ENCODE measurements at places on chromosomes 6 and 20.

DNA sequence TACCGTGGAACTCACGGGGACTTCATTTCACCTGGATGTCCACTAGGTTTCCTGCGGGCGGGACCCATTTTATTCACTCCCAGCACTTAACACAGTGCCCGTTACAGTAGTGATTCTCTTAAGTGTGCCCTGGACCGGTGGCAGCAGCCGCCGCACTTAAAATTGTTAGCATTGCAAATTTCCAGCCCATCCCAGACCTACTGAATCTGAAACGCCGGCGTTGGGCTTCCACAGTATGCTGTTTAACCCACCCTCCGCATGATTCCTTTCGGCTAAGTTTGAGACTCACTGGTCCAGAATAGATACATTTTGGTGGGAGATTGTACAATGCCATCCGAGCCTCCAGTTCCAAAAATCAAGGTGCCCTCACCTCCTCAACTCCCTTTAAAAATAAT lies 967 bp downstream of the SMPDL3A start:
- no peak for DNase-seq

DNA sequence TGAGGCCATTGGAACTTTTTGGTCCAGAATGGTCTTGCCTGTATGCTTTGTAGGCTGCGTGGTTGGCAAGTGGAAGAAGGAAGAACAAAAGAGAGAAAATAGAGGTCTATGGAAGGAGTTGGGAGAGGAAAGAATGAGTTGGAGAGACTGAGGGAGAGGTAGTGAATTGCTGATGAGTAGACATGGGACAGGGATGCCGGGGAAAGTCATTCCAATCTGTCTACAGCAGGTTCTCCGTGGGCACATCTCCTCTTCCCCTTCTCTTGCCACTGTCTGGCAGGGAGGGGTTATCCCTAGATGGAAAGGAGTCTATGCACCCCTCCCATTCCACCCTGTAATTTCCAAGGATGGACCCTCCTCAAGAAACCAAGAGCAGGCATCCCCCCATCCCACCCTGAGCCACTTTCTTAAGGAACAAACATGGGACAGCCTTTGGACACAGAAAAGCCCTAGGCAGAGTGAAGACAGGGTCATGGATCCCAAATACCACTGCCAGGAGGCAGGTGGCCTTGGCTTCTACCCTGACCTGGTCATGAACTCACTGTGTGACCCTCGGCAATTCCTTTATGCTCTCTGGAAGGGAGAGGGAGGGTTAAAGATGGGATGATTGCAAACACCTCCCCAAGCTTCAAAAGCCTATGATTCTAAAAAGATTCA lies 196.9 kb downstream of the LRFN2 start:
- no peak for DNase-seq

- DNase-seq = no peak
Measured at GRCh38 chr20:15564981-15565380, 1008.3 kb downstream of the KIF16B start.

GRCh38 chr6:36663504-36664446 lies 14.7 kb upstream of the CDKN1A start:
- no peak for DNase-seq

- no peak for DNase-seq
Measured at GRCh38 chr6:156437121-156437879, 339.9 kb upstream of the ARID1B start.

GRCh38 chr20:6134592-6134991 lies 11.8 kb upstream of the FERMT1 start:
- no peak for DNase-seq

GRCh38 chr6:26043384-26044139 lies 43.7 kb upstream of the HFE start:
- no peak for DNase-seq

GRCh38 chr20:48478370-48478769 lies 349.4 kb downstream of the PREX1 start:
- DNase-seq = no peak

DNA sequence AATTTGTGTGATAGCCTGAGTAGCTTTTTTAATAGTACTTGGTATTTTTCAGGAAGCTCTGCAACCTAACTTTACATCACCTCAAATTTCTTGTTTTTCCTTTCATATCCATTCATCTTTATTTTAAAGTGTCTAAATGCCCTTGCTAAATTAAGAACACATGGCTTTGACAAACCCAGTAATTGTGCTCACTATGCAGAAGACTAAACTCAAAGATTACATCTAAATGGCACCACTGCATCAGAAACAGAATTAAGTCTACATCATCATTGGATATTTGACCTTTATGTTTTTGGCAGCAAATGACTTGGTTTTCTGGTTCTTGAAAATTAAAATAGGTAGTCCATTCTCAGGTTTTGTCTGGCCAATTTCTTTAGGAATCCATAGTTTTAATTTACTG lies 69.6 kb upstream of the HDGFL1 start:
- DNase-seq = no peak

- no peak for DNase-seq
Measured at GRCh38 chr6:137530404-137530803, 36.2 kb upstream of the OLIG3 start.

DNA sequence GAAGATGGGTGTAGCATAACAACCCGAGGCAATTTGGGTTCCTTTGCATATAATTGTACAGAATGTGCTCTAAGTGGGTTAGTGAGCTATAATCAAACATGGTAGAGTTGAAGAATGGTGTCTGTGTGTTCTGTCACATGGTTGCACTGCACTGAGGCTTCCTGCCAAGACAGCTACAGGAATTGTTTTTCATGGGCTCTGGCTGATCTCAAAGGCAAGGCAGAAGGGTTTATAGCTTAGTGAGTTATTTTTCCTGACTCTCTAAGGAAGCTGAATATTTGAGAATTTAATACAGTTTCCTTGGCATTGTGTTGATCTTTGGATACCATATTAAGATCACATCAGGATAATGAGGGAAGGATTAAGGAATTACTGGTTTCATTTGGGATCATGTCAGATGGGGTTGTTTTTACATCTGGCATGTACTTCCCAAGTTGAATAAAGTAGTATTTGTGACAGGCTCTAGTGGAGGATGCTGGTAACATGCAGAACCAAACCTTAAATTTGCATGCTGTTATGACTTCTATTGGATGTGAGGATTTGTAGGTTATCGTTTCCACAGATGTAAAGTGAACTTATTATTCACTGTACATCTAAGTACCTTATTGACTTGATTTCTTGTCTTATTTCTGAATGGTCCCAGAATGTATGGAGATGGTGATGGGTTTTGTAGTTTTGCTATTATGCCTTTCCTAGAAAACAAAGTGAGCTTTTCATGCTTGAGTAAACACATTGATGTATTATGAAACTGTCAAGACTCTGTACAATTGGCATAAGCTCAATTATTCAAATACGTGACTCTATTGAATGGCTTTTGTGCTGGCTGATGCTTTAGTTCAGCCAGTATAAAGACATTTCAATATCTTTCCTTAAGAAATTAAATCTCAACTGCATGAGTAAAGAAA lies 43.3 kb downstream of the LRRC1 start:
- no peak for DNase-seq

- no peak for DNase-seq
Measured at GRCh38 chr6:75142721-75143120, 63.1 kb downstream of the COL12A1 start.

GRCh38 chr20:24585796-24586522 lies 116.5 kb downstream of the SYNDIG1 start:
- no peak for DNase-seq

DNA sequence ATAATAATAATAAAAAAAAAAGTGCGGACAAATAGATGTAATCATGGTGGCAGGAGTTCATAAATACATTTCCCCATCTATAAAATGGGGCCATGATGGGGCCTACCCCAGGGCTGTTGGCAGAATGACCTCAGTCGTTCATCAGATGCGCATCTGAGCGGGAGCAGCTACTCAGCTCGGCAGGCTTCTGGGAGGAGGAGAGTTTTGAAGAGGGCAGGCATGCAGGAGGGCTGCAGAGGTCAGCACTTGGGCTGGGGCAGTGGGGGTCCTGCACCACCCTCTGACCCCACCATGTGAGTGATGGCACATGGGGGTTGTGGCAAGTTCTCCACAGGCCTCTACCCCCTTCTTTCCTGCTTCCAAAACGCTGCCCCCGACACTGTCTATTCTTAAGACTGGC lies 373.5 kb downstream of the ZFAND3 start:
- DNase-seq = no peak

DNA sequence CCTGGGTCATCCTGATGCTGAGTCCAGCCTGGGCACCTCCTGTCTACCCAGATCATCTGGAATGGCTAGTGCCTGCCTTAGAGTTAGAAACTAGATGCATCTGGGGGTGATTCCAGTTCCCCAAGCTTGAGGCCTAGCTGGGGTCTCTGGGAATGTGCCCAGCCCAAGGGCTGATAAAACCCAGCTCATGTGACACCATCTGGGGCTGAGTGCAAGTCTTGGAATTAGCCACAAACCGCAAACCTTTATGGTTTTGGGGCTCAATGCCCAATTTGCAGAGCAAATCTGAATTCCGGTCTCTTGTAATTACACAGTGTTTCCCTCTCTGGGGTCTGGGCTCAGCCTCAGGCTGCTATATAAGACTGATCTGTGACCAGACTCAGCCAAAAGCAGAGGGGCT lies at the start of gene BPIFB4:
TSS of gene BPIFB4 (plus strand) at position 385 of the 400 bp plus-strand sequence. CDS start 1,884 bp downstream, outside the sequence.
- DNase-seq = no peak

All from SIG-M5 (cell line).